ENCODE measurements at places on chromosomes 11 and 22. TPM values are rescaled to one million over a fixed set of nuclear protein-coding genes. Genes with fewer than 3 reads are reported as not detected.

TCN2 gene
- total RNA-seq = 5.3 TPM

DNA sequence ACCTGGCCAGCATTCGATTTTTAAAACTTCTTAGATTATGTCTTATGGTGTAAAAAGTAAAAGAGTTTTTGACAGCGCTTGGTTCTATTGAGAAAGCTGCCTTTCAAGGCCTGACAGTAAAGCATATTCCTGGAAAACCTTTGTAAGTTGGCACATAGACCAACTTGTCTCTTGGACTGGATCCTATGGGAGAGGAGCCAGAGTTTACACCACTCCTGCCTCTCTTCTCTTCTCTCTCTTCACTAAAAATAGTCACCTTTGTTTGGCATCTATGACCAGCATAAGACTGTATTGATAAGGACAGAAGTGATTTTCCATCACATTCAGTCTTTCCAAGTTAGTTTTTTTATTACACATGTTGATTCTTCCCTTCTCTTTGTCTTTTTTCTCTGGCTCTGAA, 33.7 kb downstream of the CSRP3 start:
- no peak for DNase-seq

GRCh38 chr11:35906681-35907080, 37.2 kb upstream of the LDLRAD3 start:
- DNase-seq = no peak

- DNase-seq = no peak
These were observed 22.1 kb upstream of the IGLL5 start for GRCh38 chr22:22865311-22866072.

DNA sequence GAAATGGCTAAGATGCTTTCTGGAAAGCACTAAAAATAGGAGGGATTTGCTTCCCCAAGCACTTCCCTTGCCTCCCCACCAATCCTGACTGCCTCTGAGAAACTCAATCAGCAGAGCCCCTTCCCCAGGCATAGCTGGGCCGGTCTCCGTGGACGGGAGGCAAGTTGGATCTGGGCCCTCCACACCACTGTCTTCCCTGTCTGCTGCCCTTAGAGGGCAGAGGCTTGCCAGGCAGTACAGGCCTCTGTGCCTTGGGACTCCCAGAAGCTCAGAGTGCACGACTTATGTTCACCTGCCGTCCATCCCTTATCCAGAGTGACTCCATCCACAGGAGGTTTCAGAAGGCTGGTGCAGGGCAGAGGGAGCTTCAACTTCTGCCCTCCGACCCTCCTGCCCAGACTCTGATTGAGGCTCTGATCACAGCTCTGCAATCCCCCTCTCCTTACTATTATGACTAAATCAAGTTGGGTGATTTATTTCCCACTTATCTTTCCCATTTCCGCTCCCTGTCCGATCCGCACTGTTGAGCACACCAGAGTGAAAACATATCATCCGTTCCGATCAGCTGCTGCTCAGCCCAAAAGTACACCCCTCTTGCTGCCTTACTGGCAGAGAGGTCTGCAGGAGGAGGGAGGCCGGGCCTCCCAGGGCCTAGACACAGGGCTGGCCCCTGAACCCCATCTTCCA, 71.8 kb downstream of the DSCAML1 start:
- DNase-seq = no peak

DNA sequence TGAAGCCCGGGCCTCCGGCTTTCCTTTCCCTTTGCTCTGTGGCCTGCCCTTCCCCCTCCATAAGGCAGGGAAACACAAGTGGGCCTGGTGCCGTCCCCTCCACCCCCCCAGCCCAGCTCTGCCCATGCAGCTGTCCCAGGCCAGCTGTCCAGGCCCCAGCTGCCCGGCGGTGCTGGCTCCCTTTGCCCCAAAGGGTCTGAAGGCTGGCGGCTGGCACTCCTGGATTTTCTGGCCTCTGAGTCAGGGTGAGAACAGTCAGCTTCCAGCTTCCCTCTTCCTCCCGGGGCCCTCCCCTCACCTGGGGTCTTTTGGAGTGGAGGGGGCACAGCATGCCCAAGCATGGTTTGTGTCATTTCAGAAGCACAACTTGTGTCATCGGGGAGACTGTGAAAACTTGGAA, 27.8 kb downstream of the CD82 start:
- DNase-seq = no peak

TRPM5 gene
- 0.05 TPM for total RNA-seq

GRCh38 chr11:8671193-8671612, 11.3 kb downstream of the TRIM66 start:
- peak; percentile 97 for DNase-seq

LARGE2 gene
- total RNA-seq = not detected

DNA sequence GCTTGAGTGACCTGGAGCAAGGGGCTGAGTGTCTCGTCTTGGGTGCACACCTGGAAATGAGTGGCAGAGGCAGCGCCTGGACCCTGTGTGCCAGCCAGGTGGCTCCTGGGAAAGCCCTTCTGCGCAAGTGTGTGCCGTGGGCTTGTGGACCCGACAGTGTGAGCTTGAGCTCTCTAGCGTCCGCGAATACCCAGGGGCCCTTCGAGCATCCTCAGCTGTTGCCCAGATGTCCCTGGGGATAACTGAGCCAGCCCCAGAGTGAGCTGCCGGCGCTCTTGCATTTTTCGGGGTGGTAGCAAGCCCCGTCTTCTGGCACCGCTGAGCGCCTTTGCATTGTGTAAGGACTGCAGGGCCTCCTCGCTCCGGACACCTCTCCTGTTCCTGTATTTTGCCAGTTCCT, 399.2 kb downstream of the TBC1D22A start:
- DNase-seq = no peak

DNA sequence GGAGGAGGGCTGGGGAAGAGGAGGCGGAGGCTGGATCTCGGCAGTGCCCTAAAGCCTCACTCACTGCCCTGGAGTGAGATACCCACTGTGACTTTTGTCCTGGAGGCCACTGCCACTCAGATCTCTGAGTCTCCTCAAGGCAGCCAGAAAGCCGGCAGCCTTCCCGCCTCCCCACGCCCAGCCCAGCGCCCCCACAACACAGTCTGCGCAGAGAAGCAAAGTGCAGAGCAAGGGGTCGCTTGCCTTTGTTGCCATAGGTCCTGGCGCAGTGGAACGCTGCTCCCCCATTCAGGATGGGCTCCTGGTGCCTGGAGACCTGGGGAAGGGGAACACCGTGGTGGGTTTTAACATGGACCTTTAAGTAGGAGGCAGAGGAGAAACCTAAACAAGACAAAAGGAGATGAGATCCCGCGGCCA, 17.6 kb downstream of the PATZ1 start:
- no peak for DNase-seq

UBQLNL gene
- total RNA-seq = not detected

Data from HT1080 (cell line).